ENCODE measurements at places on chromosomes 1 and 21.

- no peaks in the 10 kb centered on the region for H3K36me3 ChIP-seq
- no peak overlapping the region for H3K4me3 ChIP-seq
- no peaks in the 10 kb centered on the region for H3K27me3 ChIP-seq
- no peaks in the 10 kb centered on the region for H3K4me1 ChIP-seq
- DNase-seq = no peak
- no peak overlapping the region for H3K27ac ChIP-seq
These were observed 368.8 kb upstream of the TMPRSS15 start for GRCh38 chr21:18772404-18772803.

- no peaks in the 10 kb centered on the region for H3K27me3 ChIP-seq
- no peak for DNase-seq
- H3K27ac ChIP-seq = no peak overlapping the region
- H3K36me3 ChIP-seq = peaks cover 4% of the 10 kb centered on the region
- H3K4me1 ChIP-seq = no peaks in the 10 kb centered on the region
- no peak overlapping the region for H3K4me3 ChIP-seq
These were observed 98.0 kb downstream of the ADARB1 start for GRCh38 chr21:45172420-45172819.

DNA sequence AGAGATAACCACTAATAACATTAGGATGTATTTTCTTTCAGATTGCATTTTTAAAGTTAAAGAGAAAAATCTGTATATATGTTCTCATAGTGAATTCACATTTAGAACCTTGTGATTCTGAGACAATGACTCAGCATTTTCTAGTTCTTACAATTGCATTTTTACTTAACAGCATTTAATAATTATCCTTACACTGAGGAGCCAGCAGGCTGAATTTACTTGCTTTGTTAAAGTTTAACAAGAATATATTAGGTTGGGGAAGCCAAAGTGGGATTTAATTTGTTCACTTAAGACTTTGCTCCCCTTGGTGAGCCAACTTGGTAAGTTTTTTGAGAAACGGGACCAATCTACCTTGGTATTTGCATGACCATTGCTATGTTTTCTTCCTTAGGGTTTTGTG is 4.5 kb downstream of the PATJ start:
- DNase-seq = no peak
- peak overlapping the region; percentile 2 for H3K4me3 ChIP-seq
- peaks cover 14% of the 10 kb centered on the region for H3K36me3 ChIP-seq

DNA sequence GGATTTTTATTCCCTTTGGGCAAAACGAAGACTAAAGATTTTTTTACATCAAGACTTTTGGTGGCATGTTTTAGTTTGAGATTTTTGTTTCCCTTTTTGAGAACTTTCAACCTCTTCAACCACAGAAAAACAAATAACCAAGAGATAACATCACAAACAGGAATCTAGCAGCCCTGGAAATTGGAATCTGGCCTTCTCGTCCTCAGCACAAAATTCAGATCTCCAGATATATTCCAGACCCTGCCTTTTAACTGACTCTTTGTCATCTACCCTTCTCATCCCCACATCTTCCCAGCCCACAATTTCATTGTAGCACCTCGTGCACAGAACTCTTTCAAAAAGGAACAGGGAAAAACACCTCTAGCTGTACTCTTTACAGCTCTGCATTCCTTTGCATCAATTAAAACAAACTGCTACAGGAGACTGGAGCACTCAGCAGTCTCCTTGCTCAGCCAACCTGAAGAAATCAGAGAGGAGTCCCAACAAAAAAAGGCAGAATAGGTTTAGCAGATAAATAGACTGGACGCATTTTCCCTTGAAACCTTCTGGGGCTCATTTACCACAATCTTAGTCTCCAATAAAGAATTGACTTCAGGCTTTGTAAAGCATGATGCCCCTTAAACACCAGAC is 251.0 kb downstream of the TTLL7 start:
- no peaks in the 10 kb centered on the region for H3K27me3 ChIP-seq
- peak overlapping the region; percentile 23 for H3K27ac ChIP-seq

DNA sequence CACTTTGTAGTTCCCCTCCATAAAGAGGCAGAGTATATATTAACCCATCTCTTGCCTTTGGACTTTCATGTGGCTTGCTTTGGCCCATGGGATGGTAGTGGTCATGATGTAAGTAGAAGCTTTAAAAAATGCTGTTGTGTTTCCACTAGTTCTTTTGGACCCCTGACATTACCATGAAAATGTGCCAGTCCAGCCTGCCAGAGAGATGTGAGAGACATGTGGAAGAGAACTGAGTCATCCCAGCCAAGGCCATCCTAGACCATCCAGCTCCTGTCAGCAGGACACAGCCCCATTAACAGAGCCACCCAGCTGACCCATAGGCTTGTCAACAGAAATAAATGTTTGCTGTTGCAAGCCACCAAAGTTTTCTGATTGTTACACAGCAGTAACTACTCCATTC is 3.9 kb upstream of the CD101 start:
- H3K4me1 ChIP-seq = no peaks in the 10 kb centered on the region
- no peak overlapping the region for H3K4me3 ChIP-seq
- no peak overlapping the region for H3K27ac ChIP-seq
- H3K27me3 ChIP-seq = no peaks in the 10 kb centered on the region

DNA sequence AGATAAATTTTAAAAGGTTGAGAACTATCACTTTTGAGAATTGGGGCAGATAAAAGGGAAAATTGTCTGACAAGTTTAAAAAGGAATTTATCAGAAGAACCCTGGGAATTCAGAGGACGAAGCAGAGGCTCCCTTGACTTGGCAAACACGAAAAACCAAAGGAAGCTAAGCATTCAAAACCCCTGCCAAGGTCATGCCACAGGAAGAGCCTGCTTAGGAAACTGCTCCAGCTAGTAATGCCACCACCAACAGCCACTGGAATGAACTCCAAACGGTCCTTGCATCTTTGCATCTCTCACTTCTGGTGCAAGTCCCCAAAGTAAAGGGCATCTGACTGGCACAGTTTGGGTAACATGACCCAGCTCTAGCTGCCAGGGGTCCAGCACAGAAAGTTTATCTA is 7.2 kb downstream of the GPBP1L1 start:
- DNase-seq = no peak
- H3K4me1 ChIP-seq = peaks cover 51% of the 10 kb centered on the region
- no peak overlapping the region for H3K4me3 ChIP-seq
- no peak overlapping the region for H3K27ac ChIP-seq
- H3K36me3 ChIP-seq = no peaks in the 10 kb centered on the region

DNA sequence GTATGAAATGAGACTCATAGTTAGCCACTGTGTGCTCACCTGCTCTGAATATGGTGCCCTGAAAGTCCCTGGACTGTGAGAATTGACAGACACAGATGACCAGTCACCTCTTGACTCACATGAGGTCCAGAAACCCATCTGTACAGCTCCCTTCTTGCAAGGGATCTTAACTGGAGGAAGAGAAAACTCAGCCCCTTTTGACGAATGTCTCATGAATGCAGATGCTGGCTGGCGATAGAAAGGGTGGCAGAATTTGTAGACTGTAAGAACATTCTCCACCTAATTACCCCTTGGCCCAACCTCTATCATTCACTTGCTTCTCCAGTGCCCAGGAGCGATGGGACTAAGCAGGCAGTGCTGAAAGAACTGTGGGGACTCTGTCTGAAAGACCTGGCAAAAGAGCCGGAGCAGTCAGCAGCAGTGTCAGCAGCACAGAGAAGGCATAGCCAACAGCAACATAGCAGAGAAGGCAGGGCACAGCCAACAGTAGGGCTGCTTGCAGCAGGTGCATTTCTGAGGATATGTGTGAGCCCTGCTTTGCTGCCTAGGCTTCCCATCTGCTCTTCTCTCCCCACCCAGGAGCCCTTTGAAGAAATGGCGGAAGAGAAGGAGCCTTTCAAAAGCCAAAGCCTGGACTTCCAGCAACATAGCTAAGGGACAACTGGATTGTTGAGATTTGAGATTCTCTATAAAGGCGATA is 25.8 kb upstream of the IFNGR2 start:
- H3K27me3 ChIP-seq = peaks cover 3% of the 10 kb centered on the region
- no peaks in the 10 kb centered on the region for H3K36me3 ChIP-seq
- H3K27ac ChIP-seq = no peak overlapping the region
- DNase-seq = no peak
- no peaks in the 10 kb centered on the region for H3K4me1 ChIP-seq
- H3K4me3 ChIP-seq = no peak overlapping the region

GRCh38 chr1:162075862-162076261 is 6.4 kb downstream of the NOS1AP start:
- peaks cover 18% of the 10 kb centered on the region for H3K27me3 ChIP-seq
- peaks cover 2% of the 10 kb centered on the region for H3K36me3 ChIP-seq
- peaks cover 7% of the 10 kb centered on the region for H3K4me1 ChIP-seq
- no peak overlapping the region for H3K27ac ChIP-seq

GRCh38 chr1:163320891-163321290 is 863 bp upstream of the NUF2 start:
- H3K27me3 ChIP-seq = no peaks in the 10 kb centered on the region
- no peak for DNase-seq
- H3K4me3 ChIP-seq = peak overlapping the region; percentile 96
- H3K27ac ChIP-seq = peak overlapping the region; percentile 97
- H3K36me3 ChIP-seq = no peaks in the 10 kb centered on the region
- peaks cover 13% of the 10 kb centered on the region for H3K4me1 ChIP-seq

GRCh38 chr1:58714544-58714943 is 14.7 kb upstream of the MYSM1 start:
- DNase-seq = no peak
- H3K4me1 ChIP-seq = no peaks in the 10 kb centered on the region
- H3K36me3 ChIP-seq = no peaks in the 10 kb centered on the region
- H3K27me3 ChIP-seq = no peaks in the 10 kb centered on the region
- no peak overlapping the region for H3K27ac ChIP-seq
- H3K4me3 ChIP-seq = no peak overlapping the region

- H3K27me3 ChIP-seq = no peaks in the 10 kb centered on the region
- no peak overlapping the region for H3K4me3 ChIP-seq
- no peak for DNase-seq
- no peak overlapping the region for H3K27ac ChIP-seq
- no peaks in the 10 kb centered on the region for H3K36me3 ChIP-seq
These were observed 145.6 kb downstream of the FGGY start for GRCh38 chr1:59442492-59442891.

GRCh38 chr1:203508463-203509073 is 14.6 kb downstream of the OPTC start:
- no peak for DNase-seq
- H3K27me3 ChIP-seq = peaks cover 25% of the 10 kb centered on the region
- H3K4me1 ChIP-seq = peaks cover 21% of the 10 kb centered on the region
- H3K27ac ChIP-seq = peak overlapping the region; percentile 80
- no peak overlapping the region for H3K4me3 ChIP-seq

DNA sequence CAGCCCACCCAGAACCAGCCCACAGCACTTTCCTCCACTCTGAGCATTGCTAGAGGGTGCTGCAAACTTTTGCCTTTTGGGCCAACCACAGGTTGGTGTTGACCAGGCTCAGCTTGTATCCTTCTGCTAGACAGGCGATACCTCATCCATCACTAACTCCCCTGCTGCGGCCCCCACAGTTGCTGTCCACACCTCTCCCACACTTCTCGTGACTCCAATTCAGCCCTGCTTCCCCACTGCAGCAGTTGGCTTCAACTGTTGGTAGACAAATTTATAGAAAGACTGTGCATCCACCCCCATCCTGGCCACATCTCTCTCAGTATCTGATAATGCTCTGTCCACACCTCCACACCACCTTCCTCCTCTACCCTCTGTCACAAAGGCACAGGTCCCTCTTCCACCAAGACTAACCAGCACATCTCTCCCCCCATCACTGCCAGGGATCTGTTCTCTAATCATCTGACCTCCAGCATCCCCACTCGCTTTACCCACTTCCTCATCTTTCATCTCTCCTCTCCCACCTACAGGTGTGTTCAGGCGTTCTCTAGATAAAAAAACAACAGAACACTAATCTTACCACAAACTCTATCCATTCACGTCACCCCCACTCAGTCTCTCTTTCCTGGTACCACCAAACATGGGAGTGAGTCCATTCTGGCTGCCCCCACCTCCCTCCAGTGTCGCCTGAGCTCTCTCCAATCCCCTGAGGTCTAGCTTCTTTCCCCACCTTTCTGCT is 15.8 kb upstream of the SLC25A44 start:
- no peak overlapping the region for H3K4me3 ChIP-seq
- H3K36me3 ChIP-seq = no peaks in the 10 kb centered on the region
- no peak for DNase-seq

DNA sequence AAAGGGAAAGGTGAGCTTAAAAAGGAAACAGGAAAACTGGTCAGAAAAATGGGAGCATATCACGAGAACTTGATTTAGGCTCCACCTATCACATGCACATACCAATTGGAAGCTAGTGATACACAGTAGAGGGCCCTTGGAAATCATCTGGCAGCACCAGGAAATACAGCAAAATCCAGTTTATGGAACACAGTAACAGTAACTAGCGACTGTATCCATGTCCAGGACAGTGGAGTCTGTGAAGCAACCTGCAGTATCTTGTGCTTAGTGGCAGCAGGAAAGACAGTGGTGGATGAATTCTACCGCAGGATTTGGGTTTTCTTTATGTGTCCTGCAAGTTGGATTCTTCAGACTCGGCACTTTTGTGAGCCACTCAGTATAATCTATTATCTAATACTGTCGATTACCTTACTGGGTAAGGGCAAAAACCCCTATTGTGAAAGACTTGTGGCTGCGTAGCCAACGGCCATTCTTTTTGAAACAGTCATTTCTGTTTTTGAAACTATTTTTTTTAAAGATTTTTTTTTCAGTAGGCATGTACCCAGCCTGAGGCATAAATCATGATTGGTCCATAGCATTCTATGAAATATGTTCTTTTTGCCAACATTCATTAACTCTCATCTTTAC is 1.6 kb upstream of the KDM4A start:
- H3K4me3 ChIP-seq = peak overlapping the region; percentile 100
- H3K4me1 ChIP-seq = peaks cover 34% of the 10 kb centered on the region
- no peak for DNase-seq
- peak overlapping the region; percentile 99 for H3K27ac ChIP-seq

GRCh38 chr1:116131866-116132605 is 20.8 kb downstream of the MAB21L3 start:
- H3K4me3 ChIP-seq = no peak overlapping the region
- H3K36me3 ChIP-seq = no peaks in the 10 kb centered on the region
- peaks cover 4% of the 10 kb centered on the region for H3K27me3 ChIP-seq
- H3K27ac ChIP-seq = no peak overlapping the region
- H3K4me1 ChIP-seq = peaks cover 17% of the 10 kb centered on the region

DNA sequence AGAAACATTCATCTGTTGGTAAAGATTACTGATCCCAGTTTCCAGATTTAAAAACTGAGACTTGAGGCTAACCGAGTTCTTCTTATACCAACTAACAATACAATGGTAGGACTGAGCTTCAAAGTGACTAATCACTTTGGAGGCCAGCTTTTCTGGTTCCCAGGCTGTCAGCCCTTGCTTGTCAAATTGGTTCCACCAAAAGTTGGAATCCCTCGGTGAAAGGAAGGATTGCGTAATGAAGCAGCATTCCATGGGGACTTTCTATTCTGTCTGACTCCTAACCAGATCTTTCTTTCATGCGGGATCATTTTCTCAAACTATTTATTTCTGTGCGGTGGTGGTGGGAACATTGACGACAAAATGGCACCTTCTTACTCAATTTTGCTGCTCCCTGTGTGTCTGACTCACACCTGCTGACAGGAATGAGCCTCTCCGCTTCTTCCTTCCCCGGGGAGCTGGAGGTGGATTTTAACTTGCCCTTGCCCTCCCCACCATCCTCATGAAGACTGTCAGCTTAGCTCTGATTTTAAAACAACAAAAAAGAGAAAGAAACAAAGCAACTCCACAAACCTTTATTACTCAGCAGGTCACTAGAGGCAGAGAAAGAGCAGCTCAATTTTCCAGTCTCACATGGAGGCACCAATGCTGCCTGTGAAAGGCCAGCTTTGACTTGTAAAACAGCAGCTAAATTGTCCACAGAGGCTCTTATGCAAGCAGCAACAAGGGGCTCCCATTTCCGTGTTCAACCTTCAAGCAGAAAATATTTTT is 32.9 kb upstream of the RASAL2 start:
- DNase-seq = no peak
- H3K36me3 ChIP-seq = no peaks in the 10 kb centered on the region
- H3K4me3 ChIP-seq = no peak overlapping the region
